ENCODE measurements at places on chromosomes 6 and 20.

- no peak for DNase-seq
These were observed 17.8 kb upstream of the FNDC1 start for GRCh38 chr6:159151266-159151855.

- no peak for DNase-seq
These were observed 1258.2 kb upstream of the EYS start for GRCh38 chr6:66965227-66965626.

DNA sequence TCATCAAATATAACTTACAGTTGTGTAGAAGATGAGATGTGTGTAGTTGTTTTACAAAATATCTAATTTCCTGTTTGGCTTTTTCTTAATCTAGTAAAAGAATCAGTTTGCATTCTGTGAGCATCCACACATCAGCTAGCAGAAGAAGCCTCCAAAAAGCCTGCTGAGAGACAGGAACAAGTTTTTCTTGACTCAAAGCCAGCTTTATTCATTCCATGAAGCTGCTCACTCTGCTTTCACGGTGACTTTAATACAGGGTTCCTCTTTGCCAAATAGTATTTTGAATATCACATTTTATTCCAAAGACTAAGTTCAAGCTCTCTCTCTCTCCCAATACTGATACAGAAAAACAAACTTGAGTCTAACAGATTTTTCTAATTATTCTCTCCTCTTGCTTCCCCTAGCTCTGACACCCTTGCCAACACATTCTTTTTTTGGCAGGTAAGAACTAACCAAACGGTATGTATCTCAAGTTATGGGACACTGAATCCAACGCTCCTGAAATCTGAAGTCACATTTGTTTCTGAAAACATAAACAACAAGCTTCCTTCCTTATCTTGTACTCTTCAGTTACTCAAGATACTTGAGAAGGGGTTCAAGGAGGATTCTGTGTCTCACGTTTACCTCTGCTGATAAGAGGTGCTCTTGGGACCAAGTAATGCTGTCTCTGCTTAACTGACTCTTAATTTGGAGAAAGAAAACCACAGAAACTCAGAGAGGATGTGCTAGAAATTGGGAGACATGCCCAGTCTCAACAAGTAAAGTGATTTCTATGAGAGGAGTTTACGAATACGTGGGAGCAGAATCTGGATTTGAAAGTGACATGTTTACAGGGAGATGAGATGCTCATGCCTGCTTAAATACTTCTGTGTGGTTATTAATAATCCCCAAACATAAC, 184.2 kb upstream of the SPTLC3 start:
- no peak for DNase-seq

- no peak for DNase-seq
These were observed 4.5 kb downstream of the RIPOR3 start for GRCh38 chr20:50686821-50687220.
